ENCODE measurements at places on chromosomes 16 and 17.

DNA sequence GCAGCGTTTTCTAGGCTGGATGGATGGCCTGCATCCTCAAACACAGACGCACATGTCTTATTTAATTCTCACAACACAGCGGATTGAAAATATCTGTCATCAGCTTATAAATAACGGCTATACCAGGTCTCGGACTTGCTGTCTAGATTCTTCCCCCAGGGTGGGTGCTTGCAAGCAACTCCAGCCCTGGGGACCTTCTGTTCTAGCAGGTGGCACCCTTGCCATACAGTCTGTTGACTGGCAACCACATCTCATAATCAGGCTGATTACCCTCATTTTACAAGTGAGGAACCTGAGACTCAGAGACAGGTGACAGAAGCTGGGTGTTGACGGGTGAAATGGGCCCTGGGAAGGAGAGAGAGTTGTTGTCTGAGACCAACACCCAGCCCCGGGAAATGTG is 16.2 kb upstream of the SEZ6 start:
- no peak for DNase-seq

GRCh38 chr17:64129515-64129764 is 504 bp downstream of the ERN1 start:
- DNase-seq, result no peak

DNA sequence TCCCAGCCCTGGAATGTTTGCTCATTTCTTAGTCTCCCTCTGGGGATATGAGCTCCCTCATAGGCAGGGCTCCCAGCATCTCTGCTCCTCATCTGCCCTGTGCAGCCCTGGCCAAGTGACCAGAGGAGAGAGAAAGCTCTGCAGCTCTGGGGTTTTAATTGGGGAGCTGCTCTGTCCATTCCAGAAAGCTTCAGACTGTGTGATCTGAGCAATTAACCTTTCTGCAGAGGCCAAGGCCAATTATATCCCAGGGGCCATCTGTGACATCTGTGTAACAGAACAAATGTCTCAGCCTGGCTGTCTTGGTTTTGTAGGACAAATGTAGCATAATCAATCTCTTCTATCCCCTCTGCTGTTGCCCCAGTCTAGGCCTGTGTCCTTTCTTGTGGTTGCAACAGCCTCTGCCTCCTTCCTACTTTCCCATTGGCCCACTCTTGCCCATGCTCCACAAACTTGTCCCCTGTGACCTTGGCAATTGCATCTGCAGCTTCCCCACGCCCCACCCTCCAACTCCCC is 156.0 kb downstream of the GSG1L start:
- no peak for DNase-seq

DNA sequence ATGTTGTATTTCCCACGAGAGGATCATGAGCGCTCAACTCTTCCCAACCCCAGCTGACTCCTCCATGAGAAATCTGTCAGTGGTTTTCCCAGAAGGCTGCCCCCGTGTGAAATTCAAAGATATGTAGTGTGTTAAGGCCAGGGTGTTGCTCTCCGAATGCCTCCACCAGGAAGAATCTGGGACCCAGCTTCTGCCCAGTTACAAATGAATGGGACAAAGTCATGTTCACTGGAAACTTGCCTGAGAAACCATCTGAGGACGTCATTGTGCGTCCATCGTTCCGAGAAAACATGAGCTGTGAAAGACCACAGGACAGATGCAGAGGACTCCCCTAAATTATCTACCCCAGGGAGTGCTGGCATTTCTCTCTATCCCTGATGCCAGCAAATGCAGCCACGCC is 86.0 kb downstream of the AIPL1 start:
- no peak for DNase-seq

GRCh38 chr16:5820472-5820871 is 722.9 kb upstream of the EEF2KMT start:
- no peak for DNase-seq

DNA sequence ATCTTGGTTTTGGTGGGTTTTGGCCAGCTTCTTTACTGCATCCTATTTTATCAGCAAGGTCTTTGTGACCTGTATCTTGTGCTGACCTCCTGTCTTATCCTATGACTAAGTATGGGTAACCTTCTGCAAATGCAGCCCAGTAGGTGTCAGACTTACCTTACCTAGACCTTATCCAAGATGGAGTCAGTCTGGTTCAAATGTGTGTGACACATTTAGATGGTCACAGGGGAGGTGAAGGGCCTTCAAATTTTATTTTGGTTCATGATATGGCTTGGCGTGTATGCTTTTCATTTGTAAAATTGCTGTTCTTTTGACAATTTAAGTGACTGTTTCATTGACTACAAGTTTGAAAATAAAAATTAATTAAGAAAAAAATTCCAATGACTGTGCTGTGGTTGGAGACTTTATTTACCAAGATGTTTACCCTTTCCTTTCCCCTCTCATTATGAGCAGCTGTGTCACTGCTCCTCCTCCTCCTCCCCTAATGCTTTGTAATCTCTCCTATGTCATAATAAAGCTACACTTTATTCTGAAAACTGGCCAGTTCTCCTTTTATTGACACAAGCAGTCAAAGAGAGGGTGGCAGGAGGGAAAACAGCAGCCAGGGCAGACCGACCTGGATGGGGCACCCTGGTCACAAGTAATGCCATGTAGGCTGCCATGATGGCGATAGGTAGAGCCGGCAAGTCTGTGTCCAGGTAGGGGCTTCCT is 49.4 kb downstream of the TNFRSF13B start:
- DNase-seq, result no peak

- DNase-seq, result no peak
Observed at GRCh38 chr17:48451489-48451888, 21.5 kb upstream of the SKAP1 start.

GRCh38 chr16:84554627-84555328 is 50.3 kb upstream of the MEAK7 start:
- no peak for DNase-seq

GRCh38 chr16:6016530-6017184 is 919.1 kb upstream of the EEF2KMT start:
- DNase-seq, result no peak

DNA sequence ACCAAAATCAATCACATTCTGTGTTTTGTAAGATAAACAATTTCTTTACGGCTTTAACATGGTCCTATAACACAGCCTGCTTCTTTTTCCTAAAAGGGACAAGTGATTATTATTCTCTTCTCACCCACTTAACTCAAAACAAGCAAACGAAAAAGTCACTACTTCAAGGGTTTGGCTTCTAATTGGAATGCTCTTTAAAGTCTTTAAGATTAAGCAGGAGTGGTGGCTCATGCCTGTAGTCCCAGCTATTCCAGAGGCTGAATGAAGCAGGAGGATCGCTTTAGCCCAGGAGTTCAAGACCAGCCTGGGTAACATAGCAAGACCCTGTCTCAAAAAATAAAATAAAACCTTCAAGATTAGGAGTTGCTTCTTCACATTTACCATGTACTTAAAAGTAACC is 66.6 kb upstream of the CNEP1R1 start:
- no peak for DNase-seq

- DNase-seq, result no peak
Observed at GRCh38 chr16:57102888-57103851, 10.8 kb downstream of the CPNE2 start.

GRCh38 chr17:64661976-64662773 is at the start of gene SMURF2:
SMURF2 (minus strand) TSS chr17:64662307; CDS start chr17:64661880, 427 bp downstream.
- DNase-seq, result peak; percentile 63
